ENCODE measurements at places on chromosomes 7 and 10.

- DNase-seq: no peak
These were observed 236.7 kb downstream of the BUB3 start for GRCh38 chr10:123390874-123391273.

GRCh38 chr10:3807211-3807927, 22.4 kb upstream of the KLF6 start:
- DNase-seq: no peak

DNA sequence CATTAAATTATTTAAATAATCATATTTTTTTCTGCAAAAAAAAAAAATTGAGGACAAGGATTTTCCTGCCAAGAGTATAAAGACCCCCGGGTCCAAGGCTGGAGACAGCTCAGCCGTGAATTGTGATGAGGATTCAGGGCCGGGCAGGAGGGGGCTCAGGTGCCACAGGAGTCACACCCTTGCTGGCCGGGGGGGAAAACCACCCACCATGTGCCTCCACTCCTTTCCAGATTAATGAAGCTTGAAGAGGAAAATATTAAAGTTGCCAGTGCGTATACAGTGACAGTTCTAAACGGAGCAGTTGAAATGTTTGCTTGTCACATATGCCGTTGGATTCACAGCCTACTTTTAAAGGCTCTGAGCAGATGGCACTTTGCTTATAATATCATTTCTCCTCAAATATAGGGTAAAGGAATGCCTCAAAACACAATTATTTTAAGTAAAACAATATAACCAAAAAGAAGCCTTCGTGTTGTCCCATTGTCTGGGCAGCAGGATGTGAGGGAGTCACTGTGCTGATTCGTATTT, 49.6 kb downstream of the ADARB2 start:
- no peak for DNase-seq

- DNase-seq: no peak
These were observed 168.4 kb downstream of the EVX1 start for GRCh38 chr7:27410812-27411544.

DNA sequence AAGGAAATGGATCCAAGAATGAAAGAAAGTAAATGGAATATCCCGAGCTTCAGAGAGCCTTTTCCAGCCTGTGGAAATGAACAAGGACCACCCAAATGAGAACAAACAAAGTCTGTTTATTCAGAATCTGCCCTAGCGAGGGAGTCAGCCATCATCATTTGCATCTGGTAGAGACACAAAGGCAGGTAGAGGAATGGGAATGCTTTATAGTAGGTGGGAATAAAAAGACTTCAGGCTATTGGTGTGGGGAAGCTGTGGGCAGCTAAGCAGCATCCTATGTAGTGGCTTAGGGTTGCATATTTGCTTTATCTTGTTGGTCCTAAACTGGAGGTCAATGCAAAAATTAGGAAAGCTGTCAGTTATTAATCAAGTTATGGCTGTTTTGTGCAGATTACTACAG, 9.2 kb upstream of the MRLN start:
- DNase-seq: no peak

GRCh38 chr7:151304856-151305255, 36.8 kb upstream of the NUB1 start:
- DNase-seq: no peak

GRCh38 chr7:107527196-107527595, 36.5 kb downstream of the COG5 start:
- DNase-seq: no peak

DNA sequence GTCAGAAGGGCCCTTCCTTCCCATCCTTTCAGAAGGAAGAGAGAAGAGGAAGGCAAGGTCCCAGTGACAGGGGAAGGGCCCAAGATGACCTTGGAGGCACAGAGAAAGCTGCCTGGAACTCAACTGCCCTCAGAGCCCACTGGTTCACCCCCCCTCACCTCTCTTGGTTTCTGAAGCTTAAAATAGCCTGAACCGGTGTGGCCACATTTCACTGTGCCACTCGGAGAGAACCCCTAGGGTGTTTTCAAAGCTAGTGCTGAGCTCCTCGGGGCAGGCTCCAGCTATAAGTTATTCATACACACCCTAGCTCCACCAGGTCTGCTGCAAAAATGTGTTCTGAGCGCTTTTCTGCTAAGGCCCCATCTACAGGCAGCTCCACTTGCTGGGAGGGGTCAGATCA, 60.9 kb upstream of the ADRB1 start:
- DNase-seq: no peak

DNA sequence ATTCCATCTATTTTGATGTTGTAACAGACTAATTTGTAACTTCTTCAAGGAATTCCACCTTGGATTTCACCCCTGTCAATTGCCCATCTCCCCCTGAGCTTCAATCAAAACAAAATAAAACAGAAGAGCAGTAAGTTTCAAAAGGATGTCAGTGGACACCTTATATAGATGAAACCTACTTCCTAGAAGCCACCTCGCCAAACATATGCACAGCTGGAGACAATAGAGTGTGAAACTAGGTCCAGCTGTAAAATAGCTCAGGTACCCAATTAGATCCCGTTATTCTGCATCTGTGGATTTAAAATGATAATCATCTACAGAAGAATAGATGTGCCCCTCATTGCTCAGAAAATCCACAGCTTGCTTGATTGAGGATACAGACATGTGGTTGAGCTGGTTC, 598.6 kb downstream of the SH2D4B start:
- DNase-seq: no peak

DNA sequence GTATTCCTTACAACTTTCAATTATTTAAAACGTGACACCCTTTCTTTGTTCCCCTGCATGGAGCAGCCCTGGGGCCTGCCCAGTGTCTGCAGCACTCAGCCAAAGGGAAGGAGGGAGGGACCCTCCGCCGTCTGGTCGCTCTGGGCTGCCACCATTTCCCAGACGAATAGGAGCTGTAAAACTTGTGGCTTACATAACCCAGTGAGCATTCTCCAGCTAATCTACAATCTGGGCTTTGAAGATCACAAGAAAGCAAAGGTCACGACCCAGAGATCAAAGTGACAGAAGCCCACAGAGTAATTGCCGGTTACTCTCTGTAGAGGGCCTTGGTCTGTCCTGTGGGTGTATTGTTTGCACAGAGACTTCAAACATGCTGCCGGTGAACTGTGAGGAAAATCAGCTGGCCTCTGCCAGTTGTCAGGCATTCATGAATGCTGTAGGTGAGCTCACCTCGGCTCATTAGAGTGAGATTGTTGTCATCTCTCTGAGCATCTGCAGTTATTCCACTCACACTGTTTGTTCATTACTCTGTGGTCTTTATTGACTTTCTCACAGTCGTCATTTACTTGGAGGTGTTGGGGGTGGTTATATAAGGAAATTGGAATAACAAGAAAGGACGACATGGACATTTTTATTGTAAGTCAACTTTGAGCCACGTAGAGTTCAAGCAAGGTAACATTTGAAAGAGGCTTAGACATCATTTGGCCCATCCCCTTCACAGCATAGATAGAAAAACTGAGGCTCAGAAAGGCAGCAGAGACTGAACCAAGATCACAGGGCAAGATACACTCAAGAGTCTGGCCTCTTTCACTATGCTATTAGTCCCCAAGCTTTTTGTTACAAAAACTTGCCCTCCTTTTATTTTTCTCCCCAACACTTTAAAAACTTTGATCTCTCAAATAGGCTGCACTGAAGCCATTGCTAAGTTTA, 619.8 kb downstream of the LRMDA start:
- no peak for DNase-seq

DNA sequence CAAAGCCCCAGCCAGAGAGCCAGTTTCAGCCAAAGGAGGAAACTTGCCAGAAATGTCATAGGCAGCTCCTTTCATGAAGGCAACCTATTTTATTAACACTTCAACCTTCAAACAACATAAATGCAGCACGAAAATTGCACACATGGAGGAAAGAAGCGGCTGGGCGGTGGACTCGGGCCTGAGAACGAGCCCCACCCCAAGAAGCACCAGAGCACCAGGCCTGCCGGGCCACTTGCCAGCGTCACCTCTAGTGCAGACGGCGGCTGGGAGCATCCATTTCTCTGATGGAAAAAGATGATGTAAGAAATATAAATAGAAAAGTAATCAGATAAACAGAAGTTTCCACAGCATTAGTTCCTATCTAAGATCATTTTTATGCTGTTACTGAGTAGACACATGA, 100.0 kb downstream of the TCERG1L start:
- DNase-seq: no peak

DNA sequence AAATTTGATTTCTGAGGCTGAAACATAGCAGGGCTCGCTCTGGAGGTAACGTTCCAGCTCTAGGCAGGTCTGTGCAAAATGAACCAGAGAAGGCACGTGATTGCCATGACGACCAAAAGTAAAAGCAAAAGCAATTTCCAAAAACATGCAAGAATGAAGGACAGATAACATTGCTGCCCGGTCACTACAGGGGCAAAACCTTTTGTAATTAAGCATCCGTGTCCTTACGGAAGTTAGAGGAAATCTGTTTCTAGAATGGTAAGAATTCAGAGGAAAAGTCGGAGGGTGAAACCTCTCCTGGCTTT, 2.9 kb downstream of the KLF6 start:
- DNase-seq: no peak

DNA sequence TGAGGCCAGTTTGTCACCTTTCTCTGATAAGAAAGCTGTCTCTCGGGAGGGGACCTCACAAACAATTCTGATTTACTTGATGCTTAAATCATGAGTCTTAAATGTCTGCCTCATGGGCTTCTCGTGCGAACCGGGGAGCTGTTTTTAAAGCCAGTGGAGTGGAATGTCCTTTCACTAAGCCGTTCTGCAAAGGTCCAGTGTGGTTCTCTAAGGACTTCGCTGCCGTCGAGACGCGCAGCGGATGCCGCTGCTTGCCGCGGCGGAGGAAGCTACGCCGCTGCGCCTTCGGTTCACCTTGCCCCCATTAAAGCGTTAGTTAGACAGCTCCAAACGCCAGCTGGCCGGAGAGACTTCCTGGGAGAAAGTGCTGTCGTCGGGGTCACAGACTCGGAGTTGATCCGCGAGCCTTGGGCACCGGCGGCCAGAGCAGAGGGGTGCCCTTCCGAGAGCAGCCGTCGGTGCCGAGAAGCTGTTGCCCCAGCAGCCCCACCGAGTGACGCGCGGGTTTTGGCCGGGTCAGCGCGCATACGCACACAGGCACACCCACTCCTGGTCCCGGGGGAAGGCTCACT, 1.3 kb upstream of the HMX3 start:
- no peak for DNase-seq

DNA sequence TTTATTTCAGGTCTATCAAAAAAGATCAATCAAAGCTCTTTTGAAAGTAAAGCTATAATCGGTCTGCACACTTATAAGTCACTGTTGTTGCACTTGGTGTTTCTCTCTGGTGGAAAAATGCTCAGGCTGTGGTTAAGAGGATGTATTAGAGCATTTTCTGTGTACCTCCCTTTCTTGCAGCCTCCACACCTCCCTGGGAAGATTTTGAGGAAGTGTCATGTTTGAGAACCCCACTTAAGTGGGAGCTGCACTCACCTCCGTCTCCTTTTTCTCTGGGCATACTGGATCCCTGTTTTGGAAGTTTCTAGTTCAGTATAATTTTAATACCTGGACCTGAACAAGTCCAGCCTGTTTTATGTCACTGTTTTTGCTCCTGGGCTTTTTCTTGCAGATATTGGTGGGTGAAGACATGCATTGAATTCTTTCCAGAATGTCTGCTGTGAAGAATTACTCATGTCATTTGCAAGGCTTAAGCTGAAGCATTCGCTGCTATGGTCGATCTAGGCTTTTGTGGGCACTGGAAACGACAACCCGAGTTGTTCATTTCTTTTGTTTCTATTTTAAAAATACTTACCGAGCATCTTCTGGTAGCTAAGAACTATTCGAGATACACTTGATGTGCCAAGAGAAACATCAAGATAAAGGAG, 36.6 kb downstream of the TCF7L2 start:
- no peak for DNase-seq
